T-helper 1 cell (primary cell): ENCODE measurements at places on chromosomes 11 and 22.

DNA sequence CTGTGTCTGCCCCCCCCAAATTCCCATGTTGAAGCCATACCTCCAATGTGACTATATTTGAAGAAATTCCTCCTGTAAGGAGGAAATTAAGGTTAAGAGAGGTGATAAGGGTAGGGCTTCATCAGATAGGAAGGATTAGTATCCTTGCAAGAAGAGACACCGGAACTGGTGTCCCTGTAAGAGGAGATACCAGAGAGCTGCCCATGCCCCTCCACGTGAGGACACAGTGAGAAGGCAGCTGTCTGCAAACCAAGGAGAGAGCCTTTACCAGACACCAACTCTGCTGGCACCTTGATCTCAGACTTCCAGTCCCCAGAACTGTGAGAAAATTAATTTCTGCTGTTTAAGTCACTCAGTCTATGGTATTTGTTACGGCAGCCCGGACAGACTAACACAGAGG is 109.3 kb downstream of the ARFGAP2 start:
- no peak for DNase-seq

- DNase-seq: no peak
These were observed 72.8 kb upstream of the CCND1 start for GRCh38 chr11:69567951-69568808.

DNA sequence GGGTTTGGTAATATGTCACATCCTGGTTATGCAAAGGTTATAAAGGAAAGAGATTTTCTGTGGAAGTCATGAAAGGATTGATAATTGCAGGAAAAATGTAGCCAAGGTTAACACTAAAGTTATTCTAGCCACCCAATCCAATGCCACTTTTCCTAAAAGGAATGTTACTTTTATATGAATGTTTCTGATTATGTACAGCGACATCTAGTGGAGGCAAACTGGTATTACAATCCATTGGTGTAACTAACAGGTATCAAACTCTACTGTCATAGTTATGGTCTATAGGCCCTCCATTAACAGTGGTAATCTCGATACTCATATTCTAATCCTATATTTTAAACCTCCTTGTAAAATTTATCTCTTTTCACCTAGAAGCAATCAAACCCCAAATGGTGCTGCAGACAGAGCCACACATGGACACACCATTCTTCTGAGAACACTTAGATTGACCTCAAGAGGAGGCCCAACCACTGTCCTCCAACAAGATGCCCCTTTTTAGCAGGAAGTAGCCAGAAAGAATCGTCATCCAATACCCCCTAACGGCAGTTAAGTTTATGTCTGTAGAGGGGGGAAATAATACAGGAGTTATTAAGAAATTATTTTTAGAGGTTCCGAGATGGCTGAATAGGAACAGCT is 74.9 kb upstream of the RAG2 start:
- DNase-seq: peak; percentile 9

DNA sequence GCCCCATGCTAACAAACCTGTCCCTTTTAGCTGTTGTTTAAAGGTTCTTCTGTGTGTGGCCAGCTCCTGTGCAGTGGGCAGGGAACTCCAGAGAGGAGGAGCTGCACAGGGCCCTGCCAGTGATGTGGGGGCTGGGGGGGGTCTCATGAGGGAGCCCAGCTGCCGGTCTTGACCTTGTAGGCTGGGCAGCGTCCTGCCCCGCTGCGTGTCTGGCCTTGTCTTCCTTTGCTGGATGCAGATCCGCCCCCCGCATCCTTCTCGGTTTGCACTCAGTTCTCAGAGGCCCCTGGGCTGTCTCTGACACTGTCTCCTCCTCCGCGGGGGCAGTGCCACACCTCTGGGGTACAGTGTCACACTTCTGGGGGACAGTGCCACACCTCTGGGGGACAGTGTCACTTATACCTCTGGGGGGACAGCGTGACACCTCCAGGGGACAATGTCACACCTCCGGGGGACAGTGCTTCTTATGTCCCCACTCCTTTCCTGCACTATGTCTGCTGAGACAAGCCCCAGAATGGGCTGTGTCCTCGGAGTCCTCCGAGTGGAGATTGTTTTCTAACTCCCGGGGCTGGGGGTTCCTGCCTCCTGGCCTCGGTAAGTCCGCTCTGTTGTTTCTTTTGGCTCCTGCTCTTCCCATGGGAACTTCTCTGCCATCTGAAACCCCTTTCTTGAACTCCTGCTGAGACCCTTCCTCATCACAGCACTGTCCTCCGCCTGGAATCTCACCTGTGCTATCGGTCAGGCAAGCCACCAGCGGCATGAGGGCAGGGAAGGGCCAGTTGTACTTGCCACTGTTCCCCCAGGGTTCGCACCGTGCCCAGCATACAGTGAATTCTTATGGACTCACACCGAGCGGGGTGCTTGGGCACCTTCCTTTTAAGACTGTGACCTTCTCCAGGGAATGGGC is 788.3 kb downstream of the TBC1D22A start:
- DNase-seq: no peak

DNA sequence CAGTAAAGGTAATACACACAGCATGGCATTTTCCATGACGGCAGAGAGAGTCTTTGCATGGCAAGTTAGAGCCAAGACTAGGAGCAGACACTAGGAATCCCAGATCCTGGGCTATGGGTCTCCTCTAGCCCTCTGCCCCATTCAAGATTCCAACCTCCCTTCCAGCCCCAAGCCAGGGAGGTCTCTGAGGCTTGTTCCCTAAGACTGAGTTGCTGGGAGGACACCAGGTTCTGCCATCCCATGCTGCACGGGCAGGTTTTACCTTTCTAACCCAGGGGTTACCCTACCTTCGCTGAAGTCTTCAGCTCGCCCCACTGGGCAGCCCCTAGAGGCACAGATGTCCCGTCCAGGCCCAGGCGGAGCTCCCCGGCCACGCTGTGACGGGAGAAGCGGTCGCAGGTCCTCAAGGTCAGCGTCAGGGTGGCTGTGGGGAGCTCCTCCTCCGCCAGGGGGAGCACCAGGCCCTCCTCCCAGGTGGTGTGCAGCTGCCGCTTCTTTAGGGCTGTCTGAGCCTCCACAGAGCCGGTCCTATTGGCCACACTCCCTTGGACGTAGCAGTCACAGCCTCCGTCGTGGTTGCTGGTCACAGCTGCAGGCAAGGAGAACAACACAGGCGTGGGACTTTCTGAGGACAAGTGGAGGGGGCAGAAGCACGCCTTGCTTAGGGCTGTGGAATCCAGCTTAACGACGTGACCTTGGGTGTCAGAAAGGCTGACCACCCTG is 33.8 kb downstream of the SYT13 start:
- DNase-seq: no peak

DNA sequence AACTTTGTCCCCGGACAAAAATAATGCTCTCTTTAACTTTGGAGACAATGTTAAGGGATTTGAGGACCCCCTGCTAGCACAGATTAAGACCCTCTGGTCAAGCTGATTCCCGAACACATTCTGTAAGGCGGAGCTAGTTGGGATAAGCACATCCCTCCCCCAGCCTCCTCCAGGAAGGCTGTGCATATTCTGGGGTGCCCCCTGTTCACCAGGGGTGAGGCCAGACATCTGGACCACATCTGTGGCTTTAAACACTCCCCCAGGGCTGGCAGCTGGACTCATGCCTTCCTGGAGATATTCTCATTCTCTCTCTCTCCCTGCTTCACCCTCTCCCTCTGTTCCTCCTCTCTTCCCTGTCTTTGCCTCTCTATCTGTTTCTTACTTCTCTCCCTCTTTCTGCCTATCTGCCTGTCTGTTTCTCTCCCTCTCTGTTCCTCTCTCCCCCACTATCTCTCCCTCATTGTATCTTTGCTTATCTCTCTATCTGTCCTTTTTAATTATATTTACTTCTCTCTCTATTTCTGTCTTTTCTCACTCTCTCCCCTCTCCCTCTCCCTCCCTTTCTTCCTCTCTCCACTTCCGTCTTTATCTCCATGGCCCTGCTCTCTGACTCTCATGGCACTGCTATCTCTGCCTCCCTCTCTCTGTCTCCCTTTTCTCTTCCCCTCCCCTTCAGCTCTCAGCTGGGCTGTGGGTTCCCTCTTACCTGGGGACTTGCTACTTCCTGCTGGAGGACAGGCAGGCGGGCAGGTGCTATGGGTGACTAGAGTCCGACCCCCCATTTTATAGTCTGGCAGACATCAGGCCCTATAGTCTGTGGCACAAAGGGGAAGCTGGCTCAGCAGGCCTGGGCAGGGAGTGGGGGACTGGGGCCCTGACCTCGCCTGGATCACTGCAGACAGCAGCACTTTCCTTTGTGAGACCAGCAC is at the start of gene CRYBB1:
Gene CRYBB1 (minus strand): TSS at position 757 of the 929 bp plus-strand sequence. CDS start 1,708 bp downstream, outside the sequence.
- DNase-seq: no peak

DNA sequence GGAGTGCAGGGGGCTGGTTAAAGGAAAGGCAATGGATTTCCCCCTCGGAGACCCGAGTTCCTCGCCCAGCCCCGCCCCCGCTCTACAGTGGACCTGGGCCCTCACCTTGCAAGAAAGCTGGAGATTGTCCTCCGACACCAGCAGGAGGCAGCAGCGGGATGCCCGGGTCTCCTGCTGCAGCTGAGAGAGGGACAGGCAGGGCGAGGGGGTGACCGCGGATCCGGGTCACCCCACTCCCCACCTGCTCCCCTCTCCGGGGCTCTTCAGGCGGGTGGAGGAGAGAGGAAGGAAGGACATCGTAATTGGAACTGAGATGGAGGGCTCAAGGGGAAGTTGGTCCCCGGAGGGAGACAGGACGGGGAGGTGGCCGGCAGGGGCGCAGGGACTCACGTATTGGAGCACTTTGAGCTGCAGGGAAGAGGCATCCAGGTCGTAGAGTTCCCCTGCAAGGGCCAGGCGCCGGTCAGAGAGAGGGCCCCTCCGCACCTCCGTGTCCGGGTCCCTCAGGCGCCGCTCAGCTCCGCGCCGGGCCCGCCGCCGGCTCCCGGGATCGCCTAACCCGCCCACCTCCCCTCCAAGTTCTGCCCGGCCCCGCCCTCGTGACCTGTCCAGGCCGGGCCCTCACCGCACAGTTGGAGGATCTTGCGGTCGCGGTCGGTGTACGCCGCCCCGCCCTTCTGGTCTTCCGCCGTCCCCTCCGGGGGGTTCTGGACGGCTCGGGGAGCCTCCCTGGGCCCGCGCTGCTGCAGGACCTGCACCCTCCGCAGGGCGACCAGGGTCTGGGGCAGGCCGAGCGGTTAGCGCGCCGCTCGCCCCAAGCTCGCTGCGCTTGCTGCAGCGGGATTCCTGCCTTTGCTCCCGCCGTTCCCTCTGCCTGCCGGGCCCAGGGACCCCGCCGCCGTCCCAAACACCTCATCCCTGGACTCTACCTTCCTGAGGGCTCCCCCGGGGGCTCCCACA is 84.1 kb downstream of the PDE2A start:
- DNase-seq: peak; percentile 65

- DNase-seq: no peak
These were observed 135.9 kb downstream of the FAM76B start for GRCh38 chr11:95653680-95654079.

- peak; percentile 6 for DNase-seq
These were observed 1.5 kb downstream of the PANX2 start for GRCh38 chr22:50171965-50172421.

GRCh38 chr11:68379206-68379605 is 66.8 kb downstream of the LRP5 start:
- no peak for DNase-seq

DNA sequence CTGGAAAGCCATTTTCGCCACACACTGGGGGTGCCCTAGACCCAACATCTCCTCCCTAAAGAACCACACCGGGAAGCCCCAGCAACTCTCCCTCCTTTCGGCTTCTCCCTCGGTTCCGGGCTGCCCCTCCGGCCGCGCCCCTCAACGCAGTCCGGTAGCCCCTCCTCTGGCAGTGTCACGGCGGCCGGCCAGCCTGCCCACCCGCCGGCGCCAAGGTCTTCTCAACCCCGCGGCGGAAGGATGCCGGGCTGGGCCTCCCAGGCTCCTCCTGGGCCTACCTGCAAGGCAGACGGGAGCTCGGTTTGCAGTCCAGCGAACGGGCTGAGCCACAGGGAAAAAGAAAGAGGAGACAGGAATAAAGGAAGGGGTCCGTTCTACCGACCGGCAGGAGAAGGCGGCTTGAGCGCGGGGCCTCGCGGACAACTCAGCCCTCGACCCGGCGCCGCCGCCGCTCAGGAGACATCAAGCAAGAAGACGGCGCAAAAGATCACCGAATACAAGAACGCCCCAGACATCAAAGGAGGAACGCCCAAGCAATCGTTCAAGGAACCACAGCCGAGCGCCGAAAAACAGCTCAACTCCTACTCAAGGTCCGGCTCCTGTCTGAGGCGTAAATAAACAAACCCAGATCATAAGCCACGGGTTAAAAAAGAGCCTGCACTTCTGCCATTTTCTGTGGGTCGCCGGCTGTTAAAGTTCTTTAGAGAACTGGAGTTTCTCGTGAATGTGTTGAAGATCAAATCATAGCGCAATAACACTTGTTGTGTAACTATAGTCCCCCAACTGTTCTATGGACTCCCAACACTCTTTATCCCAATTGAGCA is at the start of gene AMBRA1:
Gene AMBRA1 (minus strand): TSS at position 474 of the 824 bp plus-strand sequence. CDS start 45,643 bp downstream, outside the sequence.
- peak; percentile 41 for DNase-seq
